Activated T-helper 9 cell treated with anti-CD3 and anti-CD28 coated beads, Interleukin-2, amount 50 U/mL, for 16 hours (primary cell): ENCODE measurements at places on chromosomes 12 and 14.

DNA sequence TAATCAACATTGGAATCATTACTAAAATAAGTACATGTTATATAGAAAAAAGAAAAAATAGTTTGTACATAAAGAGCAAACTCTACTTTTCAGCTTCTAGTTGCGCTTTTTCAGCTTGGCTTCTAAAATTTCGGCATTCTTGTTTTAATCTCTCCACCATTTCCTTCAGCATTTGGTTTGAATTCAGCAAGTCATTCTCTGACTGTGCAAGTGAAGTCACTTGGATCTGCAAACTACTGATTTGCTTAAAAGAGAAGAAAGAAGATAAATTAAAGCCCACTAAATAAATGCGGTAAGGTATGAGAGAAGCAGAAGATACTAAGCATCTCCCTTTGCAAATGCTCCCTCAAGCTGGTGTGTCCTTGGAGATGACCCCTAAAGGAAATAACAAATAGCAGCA is 126.3 kb downstream of the CEP83 start:
- DNase-seq, result no peak

DNA sequence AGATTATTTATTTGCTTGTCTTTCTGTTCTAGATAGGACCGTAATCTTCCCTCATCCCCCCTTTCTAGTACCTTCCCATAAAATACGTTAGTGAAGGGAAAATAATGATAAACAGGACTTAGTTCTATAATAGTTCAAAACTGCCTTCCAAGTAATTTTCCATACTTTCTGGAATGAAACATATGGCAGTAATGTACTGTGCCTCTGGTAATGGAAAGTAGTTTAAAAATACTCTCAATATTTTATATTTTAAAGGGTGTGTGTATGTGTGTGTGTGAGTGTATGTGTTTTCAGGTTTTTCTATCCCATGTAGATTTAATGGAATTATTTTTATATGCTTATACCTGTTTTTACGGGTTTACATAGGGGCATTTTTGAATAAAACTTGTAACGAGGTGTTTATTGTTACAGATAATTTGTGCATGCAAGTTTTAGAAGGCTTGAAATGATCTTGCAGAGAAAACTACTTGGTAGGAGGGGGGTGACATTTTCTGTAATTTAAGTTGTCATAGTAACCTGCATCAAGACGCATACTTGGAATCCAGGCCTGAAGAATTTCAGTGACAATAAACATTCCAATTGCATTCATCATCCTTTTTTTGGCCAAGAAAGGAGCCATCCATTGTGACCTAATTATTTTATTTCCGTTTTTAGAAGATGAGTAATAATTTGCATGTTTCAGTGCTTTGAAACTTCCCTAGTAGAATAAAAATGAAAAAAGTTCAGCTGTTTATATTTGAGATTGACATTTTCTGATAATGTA is 38.9 kb downstream of the RASSF8 start:
- DNase-seq, result no peak

- no peak for DNase-seq
Observed at GRCh38 chr14:20696764-20697163, 8.2 kb downstream of the ANG start.

- no peak for DNase-seq
Observed at GRCh38 chr12:86122846-86123468, 133.2 kb downstream of the MGAT4C start.

- no peak for DNase-seq
Observed at GRCh38 chr12:70543444-70543843, 93.8 kb downstream of the PTPRB start.

- no peak for DNase-seq
Observed at GRCh38 chr14:64835431-64835830, 44.3 kb downstream of the SPTB start.

GRCh38 chr14:100770046-100770445 is 43.4 kb downstream of the DLK1 start:
- DNase-seq, result no peak

DNA sequence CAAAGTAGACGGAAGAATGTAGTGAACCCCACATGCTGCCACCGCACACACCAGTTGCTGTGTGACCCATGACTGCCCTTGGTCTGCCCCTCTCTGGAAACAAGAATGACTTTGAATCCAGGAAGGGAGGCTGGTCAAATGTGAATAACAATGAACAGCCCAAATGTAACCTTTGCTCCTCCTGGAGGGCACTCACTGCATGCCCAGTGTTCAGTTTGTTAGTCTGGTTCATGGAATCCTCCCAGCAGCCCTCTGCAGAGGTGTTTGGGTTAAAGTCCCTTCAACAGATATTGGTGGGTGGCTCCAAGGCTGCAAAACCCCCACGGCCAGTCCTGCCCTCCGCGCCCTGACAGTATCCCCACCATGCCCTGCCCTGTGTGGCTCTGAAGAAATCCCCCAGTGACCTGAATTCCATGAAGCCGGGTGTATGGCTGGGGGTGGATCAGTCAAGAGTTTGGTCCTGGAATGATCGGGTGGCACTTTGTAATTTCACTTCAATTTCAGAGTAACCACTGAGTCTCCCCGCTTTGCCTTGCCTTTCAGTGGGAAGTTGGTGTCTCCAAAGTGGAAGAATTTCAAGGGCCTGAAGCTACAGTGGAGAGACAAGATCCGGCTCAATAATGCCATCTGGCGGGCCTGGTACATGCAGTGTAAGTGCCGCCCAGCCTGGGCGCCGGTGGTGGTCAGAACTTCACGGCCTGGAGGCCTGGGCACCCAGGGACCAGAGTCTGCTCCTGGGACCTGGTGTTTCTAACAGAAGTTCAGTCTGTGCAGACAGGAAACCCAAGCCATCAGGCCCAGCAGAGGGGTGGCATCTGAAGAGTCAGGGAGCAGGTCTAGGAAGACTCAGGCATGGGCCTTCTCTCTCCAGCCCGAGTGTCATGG is 47.1 kb downstream of the IL31 start:
- no peak for DNase-seq

DNA sequence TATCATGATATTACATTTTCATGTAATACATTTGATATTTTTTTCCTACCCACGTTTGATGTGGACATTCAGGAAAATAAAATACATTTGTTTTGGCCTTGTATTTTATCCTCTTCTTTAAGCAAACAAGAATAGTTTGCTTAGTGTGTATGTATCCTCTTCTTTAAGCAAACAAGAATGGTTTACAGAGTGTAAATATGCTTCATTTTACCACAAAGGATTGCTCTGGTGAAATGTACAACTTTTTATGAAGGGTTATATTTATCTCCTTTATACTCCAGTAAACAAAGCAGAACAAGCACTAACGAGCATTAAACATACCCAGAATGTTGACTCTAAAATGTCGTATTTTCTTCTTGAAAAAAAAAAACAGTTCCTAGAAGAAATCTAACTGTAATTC is 244.7 kb downstream of the KCNH5 start:
- DNase-seq, result no peak

DNA sequence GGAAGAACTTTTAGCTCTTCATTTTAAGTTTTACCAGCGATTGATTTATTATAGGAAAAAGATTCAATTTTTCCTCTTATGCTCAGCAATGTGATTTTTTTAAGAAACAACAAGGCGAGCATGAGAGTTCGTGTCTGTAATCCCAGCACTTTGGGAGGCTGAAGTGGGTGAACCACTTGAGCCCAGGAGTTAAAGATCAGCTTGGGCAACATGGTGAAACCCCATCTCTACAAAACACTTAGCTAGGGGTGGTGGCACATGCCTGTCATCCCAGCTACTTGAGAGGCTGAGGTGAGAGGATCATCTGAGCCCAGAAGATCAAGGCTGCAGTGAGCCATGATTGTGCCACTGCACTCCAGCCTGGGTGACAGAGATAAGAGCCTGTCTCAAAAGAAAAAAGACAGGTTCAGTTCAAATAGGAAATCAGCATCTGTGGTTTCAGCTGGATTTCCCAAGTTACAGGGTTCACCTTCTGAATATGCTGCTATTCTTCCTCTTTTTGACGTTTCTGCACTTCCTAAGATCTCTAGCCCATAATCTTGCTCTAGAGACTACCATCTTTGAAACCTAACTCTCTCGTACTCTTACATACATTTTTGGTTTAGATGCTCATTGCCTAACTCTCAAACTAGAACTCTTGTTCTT is 274.7 kb downstream of the SEC23A start:
- DNase-seq, result no peak

DNA sequence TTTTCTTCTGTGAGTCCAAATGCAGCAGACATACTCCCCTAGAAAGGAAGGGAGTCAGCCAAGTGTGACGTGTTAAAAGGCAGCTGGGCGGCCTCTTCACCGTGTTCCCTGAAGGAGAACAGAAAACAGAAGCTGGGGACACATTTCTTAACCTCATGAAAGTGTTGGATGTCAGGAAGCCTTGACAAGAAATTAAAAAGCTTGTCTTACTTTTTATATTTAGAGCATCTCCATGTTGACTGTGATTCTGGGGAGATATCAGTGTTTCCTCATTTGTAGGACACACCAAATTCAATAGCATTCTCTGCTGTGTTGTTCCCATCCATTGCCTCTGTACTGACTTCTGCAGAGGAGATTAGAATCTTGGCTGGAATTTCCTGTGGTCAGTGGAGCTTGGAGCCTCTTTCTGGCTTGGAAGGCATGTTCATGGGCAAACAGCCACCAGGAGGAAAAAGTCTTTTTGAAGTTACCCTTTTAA is 93.7 kb downstream of the RMST start:
- DNase-seq, result no peak
